ENCODE measurements at places on chromosomes 12 and 14.

DNA sequence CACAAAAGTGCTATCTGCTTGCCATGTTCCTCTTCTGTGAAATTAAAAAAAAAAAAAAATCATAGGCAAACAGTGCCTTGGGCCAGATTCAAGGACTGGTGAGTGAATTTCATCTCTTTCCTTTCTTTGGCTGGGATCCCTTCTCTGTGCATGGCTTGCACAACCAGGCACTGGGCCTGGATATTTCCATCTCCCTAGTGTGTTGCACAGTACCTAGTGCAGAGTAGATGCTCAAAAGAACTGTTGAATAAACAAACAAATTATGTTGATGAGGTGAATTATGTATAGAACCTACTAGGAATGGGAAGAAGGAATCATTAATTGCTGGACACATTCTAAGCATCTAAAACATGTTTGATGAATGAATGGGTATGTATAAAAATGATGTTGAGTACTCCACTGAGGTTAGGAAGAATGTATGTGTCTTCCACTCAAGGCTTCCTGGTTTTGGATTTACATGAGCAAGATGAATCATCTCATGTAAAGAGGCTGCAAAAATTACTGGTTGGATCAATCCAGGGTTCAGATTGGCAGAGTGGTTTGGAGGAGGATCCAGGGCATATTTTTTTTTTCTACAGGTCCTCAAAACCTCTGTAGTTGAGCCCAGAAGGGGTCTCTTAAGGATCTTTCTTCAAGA lies 93.2 kb downstream of the EMP1 start:
- DNase-seq: no peak

DNA sequence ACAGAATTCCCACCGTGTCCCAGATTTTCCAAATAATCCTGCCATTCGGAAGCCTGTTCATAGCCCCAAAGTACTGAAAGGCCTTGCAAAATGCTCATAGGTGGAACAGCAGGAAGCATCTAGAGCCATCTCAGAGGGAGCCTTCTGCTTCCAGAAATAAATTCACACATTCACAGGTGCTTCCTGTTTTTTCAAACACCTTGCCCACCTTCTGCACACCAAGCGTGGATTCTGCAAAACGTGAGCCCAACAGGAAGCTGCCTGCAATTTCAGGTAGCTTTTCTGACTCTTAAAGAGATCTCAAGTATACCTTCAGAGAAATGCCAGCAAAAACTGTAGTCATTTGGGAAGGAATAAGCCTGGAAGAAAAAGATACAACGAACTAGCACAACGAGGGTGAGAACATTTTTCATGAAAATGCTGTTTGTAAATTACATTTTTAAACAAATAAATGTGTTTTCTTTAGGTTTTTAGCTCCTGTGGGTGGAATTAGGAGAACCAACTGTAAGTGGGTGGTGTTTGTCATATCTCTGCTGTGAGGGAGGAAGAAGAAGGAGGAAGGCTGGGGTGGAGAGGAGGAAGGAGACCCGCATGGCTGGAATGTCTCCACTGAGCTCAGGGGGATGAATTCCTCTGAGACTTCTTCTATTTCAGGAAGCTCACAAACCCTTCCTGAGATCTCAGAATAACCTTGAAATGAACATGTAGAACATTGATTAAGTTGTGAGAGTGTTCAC lies at the start of gene IFNG-AS1:
Gene IFNG-AS1 (plus strand): TSS at position 264 of the 737 bp plus-strand sequence.
- DNase-seq: no peak

GRCh38 chr14:57834001-57834598 lies 31.8 kb downstream of the SLC35F4 start:
- no peak for DNase-seq

DNA sequence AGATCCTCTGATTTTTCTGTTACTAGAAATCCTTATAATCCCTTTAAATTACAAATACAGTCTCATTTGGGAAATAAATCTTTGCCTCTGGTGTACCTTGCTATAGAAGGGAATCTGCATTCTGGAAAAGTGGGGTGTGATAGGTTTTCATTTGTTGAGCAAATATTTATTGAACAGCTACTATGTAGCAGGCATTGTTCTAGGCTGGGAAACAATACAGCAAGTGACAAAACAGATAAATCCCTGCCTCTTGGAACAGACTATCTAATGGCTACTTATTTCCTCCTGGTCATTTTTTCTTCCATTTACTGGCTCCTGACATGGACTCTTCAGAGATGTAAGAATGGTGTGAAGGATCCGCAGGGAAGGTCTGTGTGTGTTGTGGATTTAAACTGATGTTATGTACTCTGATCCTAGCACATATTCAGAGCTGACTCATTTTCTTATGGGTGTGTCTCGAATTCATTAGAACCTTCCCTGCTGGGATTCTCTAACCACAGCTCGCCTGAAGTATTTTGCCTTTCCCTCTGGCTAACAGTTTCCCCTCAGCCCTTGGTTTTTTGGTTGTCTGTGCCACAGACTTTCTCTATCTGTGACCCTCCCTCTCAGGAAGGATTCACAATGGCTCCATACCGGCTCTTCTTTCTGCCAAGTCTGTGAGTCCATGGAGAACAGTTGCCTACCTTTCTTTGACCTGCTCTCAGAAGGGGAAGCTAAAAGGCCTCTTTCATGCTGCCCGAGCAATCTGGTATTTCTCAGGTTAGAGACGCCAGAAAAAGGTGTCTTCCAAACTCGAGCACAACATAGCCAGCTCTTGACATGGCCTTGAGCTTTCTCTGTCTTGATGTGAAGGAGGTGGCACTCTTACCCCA lies 53.7 kb downstream of the TMTC2 start:
- DNase-seq: no peak

- no peak for DNase-seq
Observed at GRCh38 chr14:91873471-91874415, 6.4 kb upstream of the TC2N start.

- DNase-seq: no peak
Observed at GRCh38 chr14:98170575-98170974, 1101.4 kb downstream of the BCL11B start.

GRCh38 chr12:59403259-59403932 lies 192.4 kb upstream of the SLC16A7 start:
- DNase-seq: peak; percentile 10

GRCh38 chr12:66503746-66504145 lies 175.1 kb downstream of the GRIP1 start:
- DNase-seq: no peak

- no peak for DNase-seq
Observed at GRCh38 chr14:33674927-33675326, 275.9 kb downstream of the EGLN3 start.

DNA sequence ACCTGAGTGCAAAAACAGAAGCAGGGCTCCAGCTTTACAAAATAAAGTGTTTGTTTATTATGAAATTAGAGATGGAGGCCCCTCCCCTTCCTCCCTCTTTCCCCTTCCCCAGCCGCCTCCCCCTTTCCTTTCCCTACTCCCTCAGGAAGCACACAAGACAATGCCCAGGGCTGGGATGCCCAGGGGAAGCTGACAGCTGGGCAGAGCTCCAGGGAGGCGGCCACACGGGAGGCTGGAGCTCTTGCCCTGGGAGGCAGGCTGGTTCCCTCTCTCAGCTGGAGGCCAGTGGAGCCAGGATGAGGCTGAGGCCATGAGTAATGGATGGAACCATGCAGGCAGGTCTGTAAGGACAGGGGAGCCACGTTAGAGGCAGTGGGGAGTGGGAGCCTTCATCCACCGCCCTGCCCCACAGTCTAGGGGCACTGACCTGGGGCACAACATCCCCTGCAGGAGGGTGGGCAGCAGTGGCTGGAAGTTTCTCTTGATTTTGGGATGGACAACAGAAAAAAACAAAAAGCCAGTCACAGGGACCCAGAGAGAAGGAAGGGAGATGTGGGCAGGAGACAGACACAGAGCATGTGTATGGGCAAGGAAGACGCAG lies 5.1 kb downstream of the PSMB11 start:
- no peak for DNase-seq

GRCh38 chr14:55238019-55238680 lies 33.1 kb upstream of the FBXO34 start:
- DNase-seq: no peak

DNA sequence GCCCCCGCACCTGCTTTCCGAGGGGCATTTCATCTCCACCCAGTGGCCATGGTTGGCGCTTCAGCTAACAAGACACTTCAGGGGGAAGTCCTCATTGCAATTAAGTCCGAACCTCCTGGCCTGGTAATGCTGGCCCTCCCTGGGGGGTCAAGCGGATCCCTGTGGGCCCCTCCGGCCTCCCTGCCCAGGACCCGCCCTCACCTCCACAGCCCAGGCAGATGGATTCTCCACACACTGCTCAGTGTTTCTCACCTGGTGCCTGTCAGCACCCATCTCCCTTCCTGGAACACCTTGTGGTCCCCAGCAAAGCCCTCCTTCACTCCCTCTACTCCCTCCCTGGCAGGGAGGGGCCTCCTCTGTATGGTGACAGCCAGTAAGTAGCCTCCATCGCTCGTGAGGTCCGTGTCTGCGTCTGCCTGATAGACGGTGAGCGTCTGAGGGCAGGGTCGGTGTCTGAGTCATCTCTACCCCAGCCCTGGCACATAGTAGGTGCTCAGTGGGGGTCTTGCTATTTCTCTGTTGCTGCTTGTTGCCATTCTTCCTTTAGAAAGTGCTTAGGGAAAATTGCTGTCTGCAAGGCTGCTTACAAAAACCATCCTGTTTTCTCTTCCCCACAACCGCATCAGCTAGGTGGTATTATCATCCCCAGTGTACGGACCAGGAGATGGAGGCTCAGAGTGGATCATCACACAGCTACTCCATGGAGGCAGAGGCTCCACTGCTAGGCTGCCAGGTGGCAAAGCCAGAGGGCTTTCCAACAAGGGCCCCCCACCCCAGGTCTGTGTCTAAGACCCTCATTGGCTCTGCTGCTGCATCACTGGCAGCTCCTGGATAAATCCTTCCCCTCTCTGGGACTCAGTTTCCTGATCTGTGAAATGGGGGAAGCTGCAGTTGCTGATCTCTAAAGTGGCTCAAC lies 39.7 kb upstream of the EML1 start:
- DNase-seq: no peak

- DNase-seq: no peak
Observed at GRCh38 chr14:93884950-93885349, 42.2 kb upstream of the FAM181A start.

DNA sequence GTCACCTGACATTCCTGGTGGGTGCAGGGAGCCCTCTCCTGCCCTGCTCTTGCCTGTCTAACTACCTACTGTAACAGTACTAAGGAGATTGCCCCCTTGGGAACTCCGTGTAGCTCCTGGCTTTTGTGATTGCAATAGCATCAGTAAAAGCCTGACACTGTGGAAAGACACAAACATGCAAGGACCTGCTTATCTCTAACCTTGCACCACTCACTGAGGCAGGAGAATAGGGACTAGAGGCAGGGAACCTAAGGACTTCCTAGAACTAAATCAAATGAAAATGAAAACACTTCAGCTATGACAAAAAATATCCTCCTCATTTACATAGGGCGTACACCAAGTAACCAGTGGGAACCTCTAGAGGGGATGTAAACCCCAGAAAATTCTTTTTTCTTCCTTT lies 28.5 kb downstream of the TUBA1A start:
- DNase-seq: no peak

- DNase-seq: no peak
Observed at GRCh38 chr14:52121441-52121840, 52.6 kb upstream of the NID2 start.

- DNase-seq: no peak
Observed at GRCh38 chr12:122684297-122684813, 18.8 kb downstream of the HCAR2 start.

DNA sequence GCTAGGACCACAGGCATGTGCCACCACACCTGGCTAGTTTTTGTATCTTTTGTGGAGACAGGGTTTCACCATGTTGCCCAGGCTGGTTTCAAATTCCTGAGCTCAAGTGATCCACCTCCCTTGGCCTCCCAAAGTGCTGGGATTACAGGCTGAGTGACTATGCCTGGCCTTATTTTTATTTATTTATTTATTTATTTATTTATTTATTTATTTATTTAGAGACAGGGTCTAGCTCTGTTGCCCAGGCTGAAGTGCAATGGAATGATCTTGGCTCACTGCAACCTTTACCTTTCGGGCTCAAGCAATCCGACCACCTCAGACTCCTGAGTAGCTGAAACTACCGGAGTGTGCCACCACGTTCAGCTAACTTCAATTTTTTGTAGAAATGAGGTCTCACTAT lies 117.0 kb upstream of the MAX start:
- no peak for DNase-seq

GRCh38 chr14:61280526-61281185 lies 482 bp downstream of the TMEM30B start:
- no peak for DNase-seq

GRCh38 chr12:101877806-101878242 lies 444 bp downstream of the DRAM1 start:
- no peak for DNase-seq

DNA sequence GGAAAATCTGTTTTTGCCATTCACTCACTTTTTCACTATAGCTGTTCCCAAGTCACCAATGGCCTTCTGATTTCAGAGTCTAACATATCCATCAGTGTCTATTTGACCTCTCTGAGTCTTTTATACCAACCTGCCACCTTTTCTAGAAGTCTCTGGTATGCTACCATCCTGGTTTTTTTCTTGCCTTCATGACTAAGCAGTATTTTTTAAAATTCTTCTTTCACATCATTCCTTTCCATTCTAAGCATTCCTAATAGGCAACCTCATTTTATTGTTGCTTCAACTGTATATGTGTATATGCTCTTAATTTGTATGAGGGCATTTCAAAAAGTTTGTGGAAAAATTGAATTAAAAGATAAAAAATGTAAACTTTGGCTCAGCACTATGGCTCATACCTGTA lies 5.0 kb downstream of the IRAK4 start:
- DNase-seq: no peak

Measured in NCI-H187 treated with DMSO at 0.1 percent for 48 hours (cell line).